HS-5 (cell line): ENCODE measurements at places on chromosomes 12 and 14.

DNA sequence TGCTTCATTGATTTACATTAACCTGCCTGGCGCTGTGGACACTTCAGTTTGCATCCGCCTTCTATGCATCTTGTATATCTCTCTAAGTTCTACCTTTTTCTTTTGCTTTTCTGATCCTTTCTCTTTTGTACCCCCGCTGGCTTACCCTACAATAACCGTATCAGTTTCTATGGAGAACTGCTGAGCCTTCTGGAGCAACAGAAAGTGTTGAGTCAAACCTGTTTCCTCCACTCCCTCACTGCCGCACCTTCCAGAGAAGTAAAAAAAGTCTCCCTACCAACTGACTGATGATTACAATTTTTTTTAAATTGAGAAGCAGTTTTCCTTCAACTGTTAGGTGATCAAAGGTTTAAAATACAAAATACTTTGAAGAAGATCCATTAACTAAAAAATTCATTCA lies 17.4 kb downstream of the EXD2 start:
- DNase-seq: no peak

GRCh38 chr12:49322367-49322707 lies 718 bp upstream of the TROAP start:
- no peak for DNase-seq

GRCh38 chr14:104445832-104446381 lies 133.7 kb upstream of the C14orf180 start:
- no peak for DNase-seq

DNA sequence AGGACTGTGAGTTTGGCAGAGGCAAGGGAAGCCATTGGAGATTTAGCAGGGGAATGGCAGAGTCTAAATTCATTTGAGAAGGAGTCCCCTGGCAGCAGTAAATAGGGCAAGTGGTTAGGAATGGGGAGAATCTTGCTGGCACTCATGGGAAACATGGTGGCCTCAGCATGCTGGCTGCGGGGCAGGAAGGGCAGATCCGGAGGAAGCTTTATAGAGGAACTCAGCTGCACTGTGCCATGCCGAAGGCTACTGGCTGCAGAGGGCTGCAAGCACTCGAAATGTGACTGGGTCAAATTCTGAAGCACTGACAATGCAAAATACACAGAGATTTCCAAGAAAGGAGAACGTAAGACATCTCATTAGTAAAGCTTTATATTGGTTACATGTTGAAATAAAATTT lies 23.9 kb downstream of the CCNK start:
- DNase-seq: no peak

GRCh38 chr12:11577658-11578260 lies 71.7 kb upstream of the ETV6 start:
- no peak for DNase-seq

- DNase-seq: no peak
These were observed 349.1 kb downstream of the DPF3 start for GRCh38 chr14:72544615-72545387.

GRCh38 chr14:31884776-31885379 lies 192.2 kb upstream of the ARHGAP5 start:
- peak; percentile 18 for DNase-seq

DNA sequence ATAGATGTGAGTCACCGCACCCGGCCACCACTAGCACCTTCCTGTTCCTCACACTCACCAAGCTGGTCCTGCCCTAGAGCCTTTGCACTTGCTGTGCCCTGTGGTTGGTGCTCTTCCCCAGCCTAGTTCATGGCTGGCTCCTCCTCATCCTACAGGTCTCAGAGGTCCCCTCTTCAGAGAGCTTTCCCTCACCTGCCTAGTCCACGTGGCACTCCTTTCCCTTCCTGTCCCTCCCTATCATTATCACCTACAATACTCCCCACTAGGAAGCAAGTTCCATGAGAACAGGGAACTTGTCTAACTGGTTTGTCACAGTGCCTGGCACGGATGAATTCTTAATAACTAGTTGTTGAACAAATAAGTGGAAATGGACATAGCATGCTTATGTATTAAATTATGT lies 24.0 kb upstream of the TMED10 start:
- no peak for DNase-seq

GRCh38 chr12:69610729-69611128 lies at the start of gene LRRC10:
LRRC10 (minus strand) TSS chr12:69610907; CDS start chr12:69610838, 69 bp downstream.
- DNase-seq: no peak

DNA sequence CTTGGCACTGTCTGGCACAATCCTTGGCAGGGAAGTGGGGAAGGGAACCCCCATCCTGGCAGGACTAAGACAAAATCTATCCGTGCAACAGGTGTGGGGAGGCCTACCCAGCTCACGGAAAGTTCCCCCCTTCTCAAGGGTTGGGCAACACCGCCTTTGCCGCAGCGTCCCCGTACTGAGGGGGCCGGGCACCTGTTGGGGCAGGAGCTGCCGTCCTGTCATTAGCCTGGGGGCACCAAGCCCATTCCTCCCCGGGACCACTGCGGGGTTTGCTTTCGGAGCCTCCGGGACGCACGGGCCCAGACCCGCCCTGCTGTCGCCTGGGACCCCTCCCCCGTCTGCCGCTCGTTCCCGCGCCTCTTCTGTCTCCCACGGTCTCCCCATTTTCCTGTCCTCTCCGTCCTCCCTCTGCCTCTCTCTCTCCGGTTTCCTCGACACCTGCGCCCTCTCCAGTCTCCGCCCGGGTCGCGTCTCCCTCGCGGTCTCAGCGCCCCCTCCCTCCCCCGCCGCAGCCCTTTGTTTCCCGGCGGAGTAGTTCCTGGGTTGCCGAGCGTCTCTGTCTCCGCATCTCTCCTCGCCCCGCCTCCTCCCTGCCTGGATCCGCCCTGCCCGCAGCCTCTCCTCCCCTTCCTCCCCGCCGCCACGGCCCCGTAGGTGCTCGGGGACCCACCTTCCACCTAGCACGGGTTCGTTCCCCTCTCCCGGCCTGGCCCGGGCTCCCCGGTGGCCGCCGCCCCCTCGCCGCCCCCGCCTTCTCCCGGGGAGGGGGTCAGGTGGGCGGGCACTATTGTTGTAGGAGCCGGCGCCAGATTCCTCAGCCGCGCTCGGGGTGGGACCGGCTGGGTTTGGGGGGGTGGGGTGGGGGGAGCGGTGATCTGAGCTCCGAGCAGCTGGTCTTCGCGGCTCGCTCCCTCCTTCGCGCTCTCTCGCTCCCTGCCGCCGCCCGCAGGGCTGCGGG lies at the start of gene CACNB3:
CACNB3 (plus strand) TSS at position 624 of the 958 bp plus-strand sequence. CDS start 434 bp downstream, outside the sequence.
- DNase-seq: no peak

GRCh38 chr12:78442454-78442801 lies 422.1 kb upstream of the SYT1 start:
- peak; percentile 47 for DNase-seq

- DNase-seq: no peak
These were observed 13.1 kb downstream of the NAA30 start for GRCh38 chr14:57403521-57403864.

- no peak for DNase-seq
These were observed at the start of gene CMTM5 for GRCh38 chr14:23376482-23377197. CMTM5 (plus strand) TSS chr14:23377046; CDS start chr14:23377252, 206 bp downstream.

- DNase-seq: no peak
These were observed 30.1 kb downstream of the NPC2 start for GRCh38 chr14:74462993-74463392.

DNA sequence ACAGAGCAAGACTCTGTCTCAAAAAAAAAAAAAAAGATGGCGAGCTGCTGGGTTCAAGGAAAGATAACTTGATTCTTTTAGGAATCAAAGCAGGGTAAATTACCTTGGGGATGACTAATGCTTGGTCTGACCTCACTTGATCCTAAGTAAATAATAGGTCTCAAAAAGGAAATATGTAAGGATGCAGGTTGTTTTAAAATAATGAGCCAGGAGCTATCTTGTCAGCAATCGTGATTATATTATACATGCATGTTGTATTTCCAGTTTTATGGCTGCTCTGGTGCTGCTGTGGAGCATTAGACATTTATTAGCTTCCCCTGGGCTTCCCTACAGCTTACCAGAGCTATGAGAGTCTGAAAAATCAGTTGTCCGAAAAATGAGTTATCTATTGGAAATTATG lies 2.6 kb downstream of the EIF2B2 start:
- DNase-seq: no peak

DNA sequence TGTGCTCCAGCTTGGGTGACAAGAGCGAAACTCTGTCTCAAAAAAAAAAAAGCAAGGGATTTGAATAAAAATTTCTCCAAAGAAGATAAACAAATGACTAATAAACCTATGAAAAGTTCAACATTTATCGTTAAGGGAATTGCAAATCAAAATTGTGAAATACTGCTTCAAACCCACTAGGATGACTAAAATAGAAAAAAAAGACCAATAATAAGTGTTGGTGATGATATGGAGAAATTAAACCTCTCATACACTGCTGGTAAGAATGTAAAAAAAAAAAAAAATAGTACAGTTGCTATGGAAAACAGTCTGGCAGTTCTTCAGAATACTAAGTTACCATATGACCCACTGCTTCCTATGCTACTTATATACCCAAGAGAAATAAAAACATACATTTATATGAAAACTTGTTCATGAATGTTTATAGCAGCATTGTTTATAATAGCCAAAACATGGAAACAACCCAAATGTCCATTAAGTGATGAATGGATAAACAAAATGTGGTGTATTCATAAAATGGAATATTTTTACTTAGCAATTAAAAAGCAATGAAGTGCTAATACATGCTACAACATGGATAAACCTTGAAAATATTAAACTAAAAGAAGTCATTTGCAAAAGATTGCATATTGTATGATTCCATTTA lies 39.4 kb upstream of the TMPRSS12 start:
- no peak for DNase-seq

- no peak for DNase-seq
These were observed 62.7 kb downstream of the RBM19 start for GRCh38 chr12:113903381-113903863.
